Left cardiac atrium (tissue), 4 donors: ENCODE measurements at places on chromosomes 1 and 21. TPM values are rescaled to one million over a fixed set of nuclear protein-coding genes. Genes with fewer than 3 reads are reported as not detected.

DDAH1 gene
- 10.1 TPM for total RNA-seq

OLFML3 gene
- total RNA-seq, result 18.8 TPM

FCER1A gene
- total RNA-seq, result 0.34 TPM

OR6K3 gene
- total RNA-seq, result not detected

FCRL1 gene
- 0.12 TPM for total RNA-seq

SLAMF6 gene
- 1.4 TPM for total RNA-seq

BCAS2 gene
- total RNA-seq, result 25.8 TPM

GNPAT gene
- total RNA-seq, result 43.7 TPM

TMCC2 gene
- total RNA-seq, result 7.3 TPM

LRRC71 gene
- total RNA-seq, result not detected

AMY1C gene
- not detected for total RNA-seq

TMOD4 gene
- total RNA-seq, result not detected

C1orf35 gene
- total RNA-seq, result 7.7 TPM

ACTA1 gene
- 1,063 TPM for total RNA-seq

CRP gene
- total RNA-seq, result not detected

PPM1J gene
- 4.9 TPM for total RNA-seq
